Right atrium auricular region (tissue), 2 donors: ENCODE measurements at places on chromosomes 12 and 14.
A peak's percentile ranks its signal among the peaks of the same experiment; 100 is the strongest.

DNA sequence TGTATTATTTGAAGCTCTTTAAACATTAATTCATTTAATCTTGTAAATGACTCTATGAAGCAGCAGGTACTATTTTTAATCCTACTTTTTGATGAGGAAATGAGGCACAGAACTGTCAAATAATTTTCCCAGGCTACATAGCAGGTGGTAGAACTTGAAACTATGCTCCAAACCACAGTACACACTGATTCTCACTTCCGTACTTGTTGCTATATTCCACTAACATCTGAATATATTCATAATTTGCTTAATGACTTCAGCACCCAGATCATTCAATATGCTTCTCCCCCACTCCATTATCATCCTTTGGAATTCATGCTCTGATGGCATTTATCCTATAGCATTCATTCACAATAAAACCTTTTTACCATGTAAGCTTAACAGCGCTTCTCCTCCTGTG is 4.9 kb downstream of the ERGIC2 start:
- DNase-seq, result no peak

DNA sequence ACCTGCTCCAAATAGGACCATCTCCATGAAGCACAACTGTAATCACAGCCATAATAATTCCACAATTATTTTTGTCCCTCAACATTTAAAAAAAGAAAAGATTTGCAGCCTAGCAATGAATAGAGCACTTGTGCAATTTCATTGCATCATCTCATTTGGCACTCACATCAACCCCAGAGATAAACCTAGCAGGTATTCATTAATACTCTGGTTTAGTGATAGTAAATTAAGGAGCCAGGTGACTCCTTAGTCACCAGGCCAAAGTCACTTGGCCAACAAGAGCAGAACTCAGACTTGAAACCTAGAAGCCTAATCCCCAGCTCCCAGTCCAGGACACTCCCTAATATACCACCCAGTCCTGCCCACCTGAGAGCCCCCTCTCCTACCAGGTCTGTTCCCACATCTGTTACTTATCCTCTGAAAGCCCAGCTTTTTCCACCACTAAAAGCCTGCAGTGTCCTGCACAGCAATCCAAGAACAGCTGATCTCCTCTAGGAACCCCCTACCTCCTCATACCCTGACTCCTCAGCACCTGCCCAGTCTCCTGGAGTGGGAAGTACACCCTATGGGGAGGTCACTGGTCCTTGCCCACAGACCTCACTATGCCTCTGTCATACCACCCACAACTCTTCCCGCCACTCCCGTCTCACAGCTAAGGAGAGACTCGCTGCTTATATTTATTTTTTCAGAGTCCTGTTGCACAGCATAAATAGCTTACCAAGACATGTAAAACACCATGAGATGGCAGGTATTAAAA is 22.1 kb downstream of the OR10P1 start:
- no peak for DNase-seq

- DNase-seq, result no peak
Measured at GRCh38 chr14:73526036-73526984, 10.6 kb upstream of the ACOT1 start.

GRCh38 chr14:96565811-96566210 is 63.6 kb downstream of the PAPOLA start:
- DNase-seq, result no peak

GRCh38 chr12:10031321-10031720 is 839 bp downstream of the CLEC9A start:
- DNase-seq, result no peak

DNA sequence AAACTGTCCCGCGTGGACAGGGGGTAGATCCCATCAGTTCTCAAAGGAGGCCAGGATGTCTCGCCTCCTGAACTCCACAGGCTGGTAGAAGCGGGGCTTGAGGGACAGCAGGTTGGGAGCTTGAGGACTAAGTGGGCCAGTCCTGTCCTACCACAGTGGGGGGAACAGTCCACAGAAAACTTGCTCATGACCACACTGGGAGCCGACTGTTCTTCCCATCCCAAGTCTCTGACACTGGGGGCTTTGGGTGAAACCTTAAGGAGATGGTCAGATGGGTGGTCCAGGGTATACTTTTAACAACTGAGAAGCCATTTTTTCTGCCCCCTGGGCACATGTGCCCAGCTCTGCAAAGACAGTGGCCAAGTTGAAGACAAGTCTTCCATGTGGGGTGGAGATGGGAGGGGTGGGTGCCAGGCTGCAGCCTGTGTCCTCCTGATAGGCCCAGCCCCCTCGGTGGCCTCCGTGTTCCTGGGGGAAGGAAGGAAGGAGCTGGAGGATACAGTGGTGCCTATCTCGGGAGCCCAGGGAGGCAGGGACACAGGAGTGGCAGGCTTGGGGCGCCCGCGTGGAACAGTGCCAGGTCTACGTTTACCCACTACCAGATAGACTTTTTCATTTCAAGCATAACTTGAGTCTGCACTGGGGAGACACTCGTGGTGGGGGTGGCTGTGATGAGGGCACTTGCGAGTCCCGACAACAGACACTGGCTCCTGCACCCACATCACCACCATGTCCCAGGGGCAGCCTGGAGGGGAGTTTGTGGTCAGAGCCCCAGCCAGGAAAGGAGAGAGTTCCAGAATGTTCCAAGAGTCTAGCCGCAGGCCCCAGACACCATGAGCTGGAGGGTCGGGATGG is 14.7 kb downstream of the RHOF start:
- no peak for DNase-seq

DNA sequence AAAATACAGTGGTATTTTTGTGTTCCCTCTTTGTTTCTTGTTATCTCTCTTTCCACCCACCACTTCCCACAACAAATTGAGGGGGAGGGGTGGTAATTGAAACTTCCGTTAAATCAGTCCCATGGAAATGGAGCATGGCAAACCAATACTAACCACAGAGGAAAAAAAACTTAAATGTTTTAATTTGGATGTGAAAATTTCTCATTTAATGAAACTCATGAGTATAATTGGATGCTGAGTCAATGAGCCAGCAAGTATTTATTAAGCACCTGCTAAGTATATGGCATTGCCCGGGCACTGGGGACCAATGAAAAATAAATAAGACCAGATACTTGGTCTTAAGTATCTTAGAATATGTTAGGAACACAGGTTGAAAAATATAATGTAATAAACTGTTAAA is 147.5 kb downstream of the KCNH5 start:
- no peak for DNase-seq

- no peak for DNase-seq
Measured at GRCh38 chr14:104680056-104680805, 9.2 kb upstream of the INF2 start.

GRCh38 chr12:46517579-46517962 is 145.0 kb upstream of the SLC38A2 start:
- DNase-seq, result no peak

- no peak for DNase-seq
Measured at GRCh38 chr12:39807043-39807442, 187.4 kb upstream of the ABCD2 start.

DNA sequence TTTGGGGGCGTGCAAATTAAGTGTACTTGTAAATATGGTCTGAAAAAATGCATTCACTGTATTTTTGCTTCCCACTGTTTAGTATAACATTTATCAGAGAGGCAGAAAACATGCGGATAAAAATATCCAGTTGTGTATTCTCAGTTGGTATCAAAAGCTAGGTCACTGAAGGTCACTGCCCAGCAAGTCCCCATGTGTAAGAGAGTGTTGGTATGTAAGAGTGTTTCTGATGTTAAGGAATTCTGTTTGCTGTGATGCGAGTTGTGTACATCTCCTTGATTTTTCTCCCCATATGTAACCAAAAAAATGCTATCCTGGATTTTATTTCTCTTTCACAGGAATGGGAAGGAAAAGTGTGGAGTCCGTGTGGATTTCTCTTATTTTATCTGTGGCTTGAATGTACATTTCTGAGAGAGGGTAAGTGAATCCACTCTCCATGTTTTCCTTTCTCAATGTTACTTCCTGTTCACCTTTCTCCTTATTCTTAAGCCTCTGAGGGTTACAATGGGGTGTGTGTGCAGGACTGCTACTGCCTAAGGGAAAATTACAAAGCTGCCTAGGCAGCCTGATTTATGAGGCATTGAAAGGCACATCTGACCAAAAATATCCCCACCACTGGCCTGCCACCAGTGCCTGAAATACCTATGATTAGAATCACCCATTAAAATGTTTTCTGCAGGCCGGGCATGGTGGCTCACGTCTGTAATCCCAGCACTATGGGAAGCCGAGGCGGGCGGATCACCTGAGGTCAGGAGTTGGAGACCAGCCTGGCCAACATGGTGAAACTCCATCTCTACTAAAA is 97.9 kb upstream of the USP44 start:
- no peak for DNase-seq

DNA sequence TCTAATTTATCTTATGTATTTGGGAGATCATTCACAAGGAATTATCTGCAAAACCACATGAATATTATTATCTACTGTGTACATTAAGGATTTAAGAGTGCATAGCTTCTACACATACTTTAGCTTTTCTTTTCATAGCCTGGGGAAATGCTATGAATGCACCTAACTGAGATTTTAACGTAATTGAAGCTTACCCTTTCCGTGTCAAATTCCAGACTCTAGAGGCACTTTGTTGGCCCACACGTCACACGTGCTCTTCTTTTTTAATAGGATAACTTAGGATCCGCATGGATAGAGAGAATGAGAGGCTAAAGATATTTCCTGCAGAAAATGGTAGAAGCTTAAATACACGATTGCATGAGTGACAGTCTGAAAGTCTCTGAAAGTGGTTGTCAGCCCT is 481.1 kb downstream of the PCNX1 start:
- no peak for DNase-seq

DNA sequence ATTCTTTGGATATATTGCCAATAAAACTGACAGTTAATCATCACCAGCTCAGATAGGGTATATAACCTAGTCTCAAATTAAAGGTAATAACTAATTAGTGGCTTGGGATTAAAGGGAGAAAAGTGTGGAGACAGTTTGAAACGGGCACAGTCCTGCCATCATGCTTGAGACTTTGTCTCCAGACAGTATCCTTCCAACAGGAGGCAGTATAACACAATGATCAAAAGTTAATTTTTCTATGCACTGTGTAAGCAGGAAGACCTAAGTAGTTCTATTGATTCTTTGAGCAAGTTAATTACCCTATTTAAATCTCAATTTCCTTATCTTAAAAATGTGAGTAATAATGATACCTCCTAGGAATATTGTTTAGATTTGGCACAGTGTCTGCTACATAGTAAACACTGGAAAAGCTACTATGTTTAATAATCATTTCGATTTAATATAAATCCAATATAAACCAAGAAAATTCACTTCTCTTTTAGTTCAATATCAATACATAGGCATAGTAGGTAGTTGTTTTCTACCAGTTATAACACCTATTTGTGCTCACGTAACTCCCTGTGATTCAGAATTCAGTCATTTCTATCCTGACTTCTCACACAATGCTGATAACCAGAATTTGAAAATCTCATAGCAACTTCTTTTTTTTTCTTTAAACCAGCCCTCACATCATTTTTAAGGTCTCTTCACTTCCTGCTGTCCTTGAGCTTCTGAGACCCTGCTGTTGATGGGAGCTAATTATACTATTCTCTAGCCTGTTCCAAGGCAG is 53.7 kb downstream of the GALNT4 start:
- DNase-seq, result no peak

DNA sequence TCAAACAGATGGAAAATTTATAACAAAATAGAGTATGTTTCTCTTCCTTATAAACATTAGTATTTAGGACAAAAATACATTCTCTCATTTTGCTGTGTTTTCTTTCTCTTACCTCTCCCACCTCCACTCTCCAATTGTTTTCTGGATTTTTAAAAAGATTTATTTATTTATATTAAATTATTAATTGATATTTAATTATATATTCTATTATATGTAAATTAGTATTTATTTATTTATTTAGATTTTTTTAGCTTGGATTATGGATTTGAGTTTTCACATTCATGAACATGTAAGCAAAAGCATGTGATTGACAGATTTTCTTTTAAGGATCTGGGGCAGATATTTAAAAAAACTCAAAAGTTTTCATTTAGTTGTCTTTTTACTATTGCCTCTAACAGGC is 35.6 kb downstream of the SCN8A start:
- no peak for DNase-seq

DNA sequence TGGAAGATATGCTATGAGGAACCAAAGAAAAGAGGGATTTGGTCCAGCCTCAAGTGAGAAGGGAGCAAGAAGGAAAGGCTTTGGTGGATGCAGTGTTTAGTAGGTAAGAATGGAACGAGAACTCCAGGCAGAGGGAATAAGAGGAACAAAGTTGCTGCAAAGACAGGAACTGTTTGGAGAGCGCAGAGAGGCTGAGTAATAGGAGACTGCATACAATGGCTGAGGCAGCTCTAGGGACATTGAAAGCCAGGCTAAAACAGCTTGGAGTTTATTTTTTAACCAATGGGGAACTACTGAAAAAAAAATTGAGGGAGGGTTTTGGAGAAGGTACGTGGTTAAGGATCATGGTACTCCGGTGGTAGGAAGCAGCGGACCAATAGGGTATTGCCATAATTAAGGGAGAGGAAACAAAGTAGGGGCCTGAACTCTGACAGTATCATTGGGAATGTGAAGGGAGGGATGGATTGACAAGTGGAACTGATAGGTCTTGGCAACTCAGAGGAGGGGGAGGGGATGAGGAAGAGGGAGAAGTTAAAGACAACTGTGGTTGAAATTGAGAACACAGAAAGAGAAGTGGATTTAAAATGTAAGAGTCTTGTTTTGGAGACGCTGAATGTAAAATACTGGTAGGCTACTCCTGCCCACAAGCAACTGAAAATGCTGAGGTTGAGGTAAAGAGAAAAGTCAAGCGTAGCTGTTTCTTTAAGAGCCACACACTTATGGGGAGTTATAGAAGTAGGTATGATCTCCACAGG is 4.8 kb downstream of the ASCL4 start:
- DNase-seq, result no peak

DNA sequence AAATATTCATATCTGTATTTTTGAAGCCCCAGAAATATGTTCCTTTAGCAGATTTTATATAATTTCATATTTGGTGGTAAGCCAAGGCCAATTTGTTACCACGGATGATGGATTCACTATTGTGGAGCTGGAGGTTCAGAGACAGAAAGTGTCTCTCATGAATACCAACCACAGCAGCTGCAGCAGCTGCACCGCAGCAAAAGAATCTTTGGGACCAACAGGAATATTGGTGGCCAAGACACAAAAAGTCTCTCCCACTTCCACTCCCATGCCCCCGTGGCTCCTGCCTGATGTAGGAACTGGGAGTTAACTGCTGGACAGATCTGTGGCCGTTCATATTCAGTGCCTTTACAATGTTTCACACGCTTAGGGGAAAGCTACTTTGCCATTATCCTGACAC is 155.3 kb downstream of the ADAMTS20 start:
- no peak for DNase-seq

- no peak for DNase-seq
Measured at GRCh38 chr12:26092346-26093105, 32.3 kb downstream of the BHLHE41 start.

- no peak for DNase-seq
Measured at GRCh38 chr14:77194706-77195105, 13.1 kb downstream of the TMEM63C start.

GRCh38 chr12:76878899-76879709 is at the start of gene CSRP2:
Gene CSRP2, minus strand, starts transcription at chr12:76879019. Its CDS starts 12,759 bp downstream, at chr12:76866260.
- DNase-seq, result peak; percentile 85
